ENCODE measurements at places on chromosomes 5 and 9. TPM values are rescaled to one million over a fixed set of nuclear protein-coding genes. Genes with fewer than 3 reads are reported as not detected.

DNA sequence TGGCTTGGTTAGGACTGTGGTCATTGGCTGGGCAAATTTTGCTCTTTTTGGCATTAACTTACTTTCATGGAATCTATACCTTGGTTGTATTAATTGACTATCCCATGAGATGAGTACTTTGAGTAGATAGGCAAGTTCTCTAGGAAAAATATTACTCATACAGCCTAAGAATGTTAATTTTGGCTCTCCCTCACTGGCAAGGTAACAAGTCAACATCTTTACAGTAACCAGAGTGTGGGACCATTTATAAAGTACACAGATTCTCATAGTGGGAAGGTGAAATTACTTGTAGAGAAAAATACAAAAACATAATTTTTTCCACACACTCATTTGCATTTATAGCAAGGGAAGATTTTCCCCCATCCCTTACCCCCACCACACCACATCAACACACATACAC is 154.6 kb upstream of the ZNF608 start:
- DNase-seq, result no peak

DNA sequence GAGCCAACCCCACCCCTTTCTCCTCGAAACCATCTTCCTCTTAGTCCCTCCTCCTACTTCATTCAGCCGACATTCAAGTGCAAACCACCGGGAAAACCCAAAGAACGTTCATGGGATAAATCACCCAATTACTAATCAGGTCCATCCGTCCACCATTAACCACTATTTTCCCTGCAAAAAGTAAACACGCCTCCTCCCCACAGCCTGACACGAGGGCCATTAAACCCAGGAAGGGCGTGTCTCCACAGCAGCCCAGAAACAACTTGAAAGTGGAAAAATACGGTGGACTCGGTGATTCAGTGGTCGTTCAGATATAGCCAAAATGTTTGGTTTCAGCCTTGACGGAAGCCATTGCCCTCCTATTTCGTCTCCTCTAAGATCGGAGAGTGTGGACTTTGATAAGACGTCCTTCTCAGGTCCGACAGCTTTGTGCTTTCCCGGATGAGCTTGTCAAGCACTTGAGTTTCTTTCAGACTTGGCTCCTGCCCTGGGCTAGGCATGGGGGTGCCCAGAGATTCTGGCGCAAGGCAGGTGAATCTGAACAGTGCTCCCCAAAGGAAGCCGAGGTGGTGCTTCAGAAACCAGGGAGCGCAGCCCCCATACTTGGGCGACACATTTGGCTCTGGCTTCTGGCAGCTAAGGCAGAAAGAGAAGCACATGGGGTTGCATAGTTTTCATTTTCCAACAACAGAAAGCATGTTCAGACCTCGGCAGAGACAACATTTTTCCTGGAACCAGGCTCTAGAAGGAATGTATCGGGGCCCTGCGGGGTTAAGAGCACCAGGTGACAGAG is 56.6 kb downstream of the SMIM23 start:
- DNase-seq, result peak; percentile 9

DNA sequence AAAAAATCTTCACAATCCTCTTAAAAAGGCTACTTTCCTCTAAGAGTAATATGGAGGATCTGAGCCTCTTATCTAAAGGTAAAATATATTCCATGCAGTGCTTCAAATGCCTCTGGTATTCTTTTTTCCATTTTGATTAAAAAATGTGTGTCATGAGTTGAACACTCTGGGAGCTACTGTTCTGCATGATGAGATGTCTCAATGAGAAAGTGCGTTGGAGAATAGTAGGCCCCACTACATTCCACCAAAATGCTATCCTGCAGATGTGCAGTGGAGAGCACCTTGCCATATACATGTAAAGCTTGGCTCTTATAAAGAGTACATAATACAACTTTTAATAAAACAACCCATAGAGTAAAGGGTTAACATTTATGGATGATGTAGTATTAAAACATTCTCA is 26.3 kb downstream of the ALDH1A1 start:
- DNase-seq, result no peak

GRCh38 chr9:20550326-20550725 is 72.0 kb downstream of the MLLT3 start:
- DNase-seq, result peak; percentile 63

GRCh38 chr9:124000784-124001457 is 10.6 kb upstream of the LHX2 start:
- no peak for DNase-seq

GRCh38 chr5:74493411-74493810 is 147.1 kb downstream of the ENC1 start:
- peak; percentile 34 for DNase-seq

- no peak for DNase-seq
These were observed 387.4 kb downstream of the MAN2A1 start for GRCh38 chr5:110077147-110077546.

- peak; percentile 98 for DNase-seq
These were observed 115.7 kb downstream of the UGCG start for GRCh38 chr9:112012026-112012902.

DNA sequence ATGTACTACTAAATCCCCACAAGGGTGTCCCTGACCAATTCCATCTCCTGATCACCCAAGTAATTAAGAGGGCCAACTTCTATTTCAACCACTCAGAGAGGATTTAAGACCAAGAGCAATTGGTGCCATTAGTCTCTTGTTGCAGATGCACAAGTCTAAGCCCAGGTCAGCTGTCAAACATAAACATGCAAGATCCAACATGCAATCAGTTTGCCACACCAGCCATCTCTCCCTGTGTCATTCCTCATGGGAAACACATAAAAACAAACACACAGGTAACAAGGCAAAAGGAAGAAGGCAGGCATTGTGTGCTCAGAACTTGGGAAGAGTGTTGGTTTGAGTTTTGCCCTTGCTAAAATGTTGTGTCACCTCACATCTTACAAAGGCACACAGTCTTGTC is 139.2 kb downstream of the SPOCK1 start:
- DNase-seq, result no peak

The RASEF gene
- 18.2 TPM for total RNA-seq

The MEIKIN gene
- not detected for total RNA-seq

The MYMK gene
- total RNA-seq, result not detected

The PCDHGA2 gene
- total RNA-seq, result 1.2 TPM

Measured in renal cortical epithelial cell (primary cell).